ENCODE measurements at places on chromosomes 4 and X.

- no peak for DNase-seq
Observed at GRCh38 chr4:39565878-39566600, 38.8 kb upstream of the UGDH start.

DNA sequence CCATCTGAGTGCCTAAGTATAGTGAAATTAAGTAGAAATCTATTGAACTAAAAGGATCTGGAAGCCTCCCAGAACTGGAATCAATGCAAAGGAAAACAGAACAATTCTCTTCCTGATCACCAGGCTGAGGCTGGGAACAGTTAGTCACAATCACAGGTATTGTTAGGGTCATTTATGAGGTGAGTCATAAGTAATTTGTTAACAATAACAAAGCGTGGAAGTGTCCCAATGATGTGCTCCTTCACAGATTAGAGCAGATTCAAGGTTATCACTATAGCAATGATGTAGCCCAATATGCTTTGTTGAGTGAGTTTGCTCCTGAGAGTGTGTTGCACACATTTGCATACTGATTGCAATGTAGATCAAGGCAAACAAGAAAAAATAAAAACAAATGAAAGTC is 228.1 kb downstream of the ZNF674 start:
- DNase-seq = no peak

DNA sequence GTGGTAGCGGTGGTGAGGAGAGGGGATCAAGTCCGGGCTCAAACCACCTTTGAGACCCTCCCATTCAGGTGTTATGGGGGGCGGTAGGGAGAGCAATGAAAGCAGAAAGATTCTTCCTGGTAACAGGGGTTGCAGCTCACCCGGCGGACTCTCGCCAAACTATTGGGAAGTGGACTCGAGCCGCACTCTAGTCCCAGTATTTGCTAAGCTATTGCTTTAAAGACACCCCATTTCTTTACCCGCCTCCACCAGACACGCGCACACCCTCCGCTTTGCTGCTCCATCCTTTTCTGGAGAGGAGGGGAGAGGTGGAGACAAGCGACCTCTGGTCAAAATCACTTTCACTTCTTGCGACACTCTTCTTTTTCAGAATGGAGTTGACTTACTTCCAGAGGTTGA is 625 bp upstream of the GABRA4 start:
- DNase-seq = no peak

DNA sequence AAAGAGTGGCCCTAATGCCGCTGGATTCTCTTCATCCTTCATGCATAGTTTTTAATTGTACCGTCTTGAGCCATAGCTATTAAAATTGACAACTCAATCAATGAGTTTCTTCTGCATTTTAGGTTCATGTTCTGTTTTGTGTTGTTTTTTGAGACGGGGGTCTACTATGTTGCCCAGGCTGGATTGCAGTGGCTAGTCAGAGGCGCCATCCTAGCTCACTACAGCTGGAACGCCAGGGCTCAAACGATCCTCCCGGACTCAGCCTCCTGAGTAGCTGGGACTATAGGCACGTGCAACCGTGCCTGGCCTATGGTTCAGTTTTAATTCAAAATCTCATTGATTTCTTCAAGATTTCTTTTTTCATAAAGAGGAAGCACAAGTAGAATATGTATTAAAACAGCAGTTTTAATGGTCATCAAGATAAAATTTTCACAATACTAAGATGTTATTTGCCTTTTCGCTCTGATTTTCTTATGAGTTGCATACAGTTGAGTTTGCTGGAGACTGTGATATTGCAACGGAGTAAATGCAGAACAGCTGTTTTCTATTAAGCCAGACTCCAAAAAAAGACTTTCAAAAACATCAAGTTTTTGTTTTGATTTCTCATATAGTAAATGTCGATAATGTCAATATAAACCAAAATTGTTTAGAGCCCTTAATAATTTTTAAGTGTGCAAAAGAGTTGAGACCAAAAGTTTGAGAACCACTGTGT is 1.1 kb upstream of the STX18 start:
- DNase-seq = no peak

GRCh38 chr4:137583671-137584070 is 51.4 kb upstream of the PCDH18 start:
- DNase-seq = no peak

DNA sequence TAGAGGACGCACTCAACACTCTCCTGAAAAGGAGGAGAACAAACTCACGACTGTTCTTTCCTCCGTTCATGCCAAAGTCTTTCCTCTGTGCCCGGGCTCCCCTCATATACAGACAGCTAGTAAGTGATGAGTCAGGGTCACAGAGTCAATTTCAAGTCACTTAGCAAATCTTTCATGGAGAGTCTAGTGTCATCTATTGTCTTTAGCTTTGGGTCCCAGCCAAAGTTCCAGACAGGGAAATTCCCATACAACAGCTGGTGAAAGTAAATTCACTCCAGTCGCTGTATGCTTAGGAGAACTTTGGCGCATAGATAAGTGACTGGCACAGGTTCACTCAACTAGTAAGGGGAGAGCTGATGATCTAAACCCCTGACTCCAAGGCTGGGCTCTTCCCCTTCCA is 226.5 kb downstream of the MID1 start:
- DNase-seq = no peak

GRCh38 chr4:117134386-117134785 is 49.0 kb upstream of the TRAM1L1 start:
- no peak for DNase-seq

- DNase-seq = no peak
Observed at GRCh38 chr4:25905371-25905770, 8.6 kb upstream of the SMIM20 start.

GRCh38 chr4:161252520-161253141 is 911.2 kb downstream of the FSTL5 start:
- DNase-seq = no peak

DNA sequence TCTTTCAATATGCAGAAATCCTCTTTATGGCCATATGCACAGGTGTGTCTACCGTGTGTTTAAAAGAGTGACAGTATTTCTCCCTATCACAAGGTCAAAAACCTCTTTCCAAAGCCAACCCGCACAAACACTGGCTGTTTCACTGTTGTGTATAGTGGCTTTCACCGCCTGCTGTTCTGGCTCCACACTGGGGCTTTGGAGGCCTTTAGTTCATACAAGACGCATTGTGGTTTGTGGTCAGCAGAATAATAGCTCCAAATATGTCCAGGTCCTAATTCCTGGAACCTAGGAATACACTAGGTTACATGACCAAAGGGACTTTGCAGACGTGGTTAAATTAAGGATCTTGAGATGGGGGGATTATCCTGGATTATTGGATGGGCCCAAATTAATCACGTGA is 40.7 kb upstream of the FAM9A start:
- no peak for DNase-seq

DNA sequence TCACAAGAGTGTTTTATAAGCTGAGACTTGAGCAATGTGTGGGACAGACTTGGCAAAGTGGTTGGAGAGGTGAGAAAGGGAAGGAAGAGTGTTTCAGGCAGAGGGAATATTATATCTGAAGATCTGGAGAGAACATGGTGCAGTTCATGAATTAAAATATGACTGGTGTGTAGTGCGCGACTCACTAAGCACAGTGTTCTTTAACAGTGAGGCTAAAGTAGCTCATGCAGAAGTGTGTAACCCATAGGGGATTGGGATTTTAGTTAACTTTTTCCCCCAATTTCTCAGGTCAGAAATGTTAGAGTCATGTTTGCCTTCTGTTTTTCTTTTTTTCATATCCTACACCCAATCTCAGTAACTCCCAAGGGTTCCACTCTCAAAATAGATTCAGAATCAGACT is 9.7 kb downstream of the MTHFD2L start:
- DNase-seq = no peak

DNA sequence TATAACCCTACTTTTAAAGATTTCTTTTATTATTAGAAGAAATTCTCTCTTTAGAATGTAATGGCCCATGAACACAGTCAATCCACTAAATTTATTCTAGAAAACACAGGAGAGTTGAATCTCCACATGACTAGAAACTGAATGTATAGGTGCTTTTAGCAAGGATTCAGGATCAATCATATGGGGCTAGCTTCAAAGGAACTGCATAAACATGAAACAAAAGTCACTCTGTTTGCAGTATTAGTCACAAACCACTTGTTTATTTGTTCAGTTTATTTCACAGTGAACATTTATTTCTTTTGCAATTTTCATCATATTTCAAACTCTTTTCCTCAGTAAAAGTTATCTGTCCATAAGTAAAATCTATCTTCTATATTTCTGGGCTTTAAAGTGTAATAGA is 1604.6 kb downstream of the PCDH18 start:
- DNase-seq = no peak

GRCh38 chr4:159516556-159517140 is 413.8 kb downstream of the RAPGEF2 start:
- no peak for DNase-seq

DNA sequence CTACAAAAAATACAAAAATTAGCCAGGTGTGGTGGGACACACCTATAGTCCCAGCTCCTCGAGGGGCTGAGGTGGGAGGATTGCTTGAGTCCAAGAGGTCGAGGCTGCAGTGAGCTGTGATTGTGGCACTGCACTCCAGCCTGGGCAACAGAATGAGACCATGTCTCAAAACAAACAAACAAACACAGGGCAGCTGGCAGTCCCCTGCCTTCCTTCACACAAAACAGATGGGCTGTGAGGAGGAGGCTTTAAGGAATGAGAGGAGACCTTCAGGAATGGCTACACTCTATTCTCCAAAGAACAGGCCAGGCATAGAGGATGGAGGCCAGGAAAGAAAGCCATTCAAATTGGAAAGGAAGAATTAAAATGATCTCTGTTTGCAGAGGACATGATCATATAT is 65.6 kb upstream of the MAML3 start:
- no peak for DNase-seq

- no peak for DNase-seq
Observed at GRCh38 chr4:114866901-114867670, 246.3 kb downstream of the NDST4 start.

DNA sequence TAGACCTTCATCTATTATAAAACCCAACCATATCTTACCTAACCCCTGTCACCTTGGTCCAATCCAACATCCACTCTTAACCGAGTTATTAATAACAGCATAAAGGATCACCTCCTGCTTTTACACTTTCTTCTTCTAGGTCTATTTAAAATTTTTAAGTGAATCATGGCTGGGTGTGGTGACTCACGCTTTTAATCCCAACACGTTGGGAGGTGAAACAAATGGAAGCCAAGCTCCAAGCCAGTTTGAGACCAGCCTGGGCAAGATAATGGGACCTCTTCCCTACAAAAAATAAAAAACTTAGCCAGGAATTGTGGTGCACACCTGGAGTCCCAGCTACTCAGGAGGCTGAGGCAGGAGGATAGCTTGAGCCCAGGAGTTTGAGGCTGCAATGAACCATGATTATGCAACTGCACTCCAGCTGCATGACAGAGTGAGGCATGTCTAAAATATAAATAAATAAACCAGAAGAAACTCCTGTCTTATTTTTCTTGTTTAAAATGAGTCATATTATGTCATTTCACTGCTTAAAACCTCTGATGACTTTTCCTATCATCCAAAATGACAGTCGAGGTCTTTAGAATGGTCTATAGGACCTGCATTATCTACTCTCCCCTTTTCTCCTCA is 188.4 kb downstream of the GASK1B start:
- no peak for DNase-seq

DNA sequence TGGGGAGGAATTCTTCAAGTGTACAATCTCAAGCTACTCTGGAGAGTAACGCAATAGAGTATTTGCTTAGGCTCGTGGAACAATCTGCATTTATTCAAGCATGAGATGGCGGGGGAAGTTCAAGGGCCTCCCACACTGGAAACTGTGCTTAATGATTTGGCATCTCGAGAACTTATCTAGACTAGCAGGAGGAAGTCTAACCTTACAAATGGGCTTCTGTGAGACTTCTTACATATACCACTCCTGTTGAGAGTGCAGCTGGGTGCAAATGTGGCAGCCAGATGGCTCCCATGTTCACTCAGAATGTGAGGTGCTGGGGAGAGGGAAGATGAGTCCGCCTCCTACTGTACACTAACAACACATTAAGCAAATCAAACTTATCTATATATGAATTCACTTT is 29.3 kb upstream of the PTPN13 start:
- DNase-seq = no peak

GRCh38 chr4:146098978-146099377 is 76.5 kb upstream of the LSM6 start:
- DNase-seq = no peak

DNA sequence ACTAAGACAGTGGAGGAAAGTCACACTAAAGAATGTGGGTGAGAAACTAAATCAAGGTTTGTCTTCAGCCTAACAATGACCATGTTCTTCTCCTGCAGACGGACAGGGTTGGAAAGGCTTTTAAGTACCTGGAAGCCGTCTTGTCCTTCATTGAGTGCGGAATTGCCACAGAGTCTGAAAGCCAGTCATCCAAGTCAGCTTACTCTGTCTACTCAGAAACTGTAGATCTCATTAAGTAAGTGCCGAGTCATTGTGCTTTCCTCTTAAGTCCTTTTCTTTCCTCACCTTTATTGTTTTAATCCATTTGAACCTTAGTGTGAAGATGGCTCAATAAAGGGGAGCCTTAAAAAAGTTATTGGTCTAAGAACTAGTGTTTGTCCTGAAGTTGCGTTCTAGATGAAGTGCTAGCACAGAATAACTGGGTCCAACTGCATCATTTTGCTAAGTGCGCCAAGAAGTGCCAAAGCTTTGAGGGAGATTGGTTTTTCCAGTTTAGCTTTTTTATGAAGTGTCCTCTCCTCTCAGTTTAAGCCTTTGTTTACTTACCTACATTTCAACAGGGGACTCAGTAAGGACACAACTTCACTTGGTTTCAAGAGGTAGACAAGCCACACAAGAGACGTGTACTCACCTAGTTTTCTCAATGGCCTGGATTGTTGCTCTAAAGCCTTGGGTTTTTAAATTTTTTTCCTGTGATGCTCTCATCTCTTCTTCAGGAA is 89.3 kb downstream of the KLHL8 start:
- no peak for DNase-seq

DNA sequence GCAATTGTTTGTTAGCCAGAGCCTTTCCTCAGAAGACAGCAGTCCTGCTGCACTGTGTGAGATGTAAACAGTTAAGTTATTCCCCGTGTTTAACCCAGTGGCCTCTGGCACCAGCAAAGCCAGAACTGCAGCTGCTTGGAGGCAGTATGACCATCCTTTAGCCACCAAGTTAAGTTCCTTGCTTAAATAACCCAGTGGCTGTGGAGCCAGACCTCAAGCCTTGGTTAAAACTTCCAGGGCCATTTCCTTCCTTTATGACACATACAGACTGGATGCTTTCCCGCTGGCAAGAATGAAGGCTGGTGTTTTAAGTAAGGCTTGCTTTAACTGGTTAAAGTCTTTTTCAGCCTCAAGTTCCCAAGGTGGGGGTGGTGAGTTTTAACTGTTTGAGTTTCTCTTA is 379.8 kb downstream of the DCAF12L2 start:
- no peak for DNase-seq

DNA sequence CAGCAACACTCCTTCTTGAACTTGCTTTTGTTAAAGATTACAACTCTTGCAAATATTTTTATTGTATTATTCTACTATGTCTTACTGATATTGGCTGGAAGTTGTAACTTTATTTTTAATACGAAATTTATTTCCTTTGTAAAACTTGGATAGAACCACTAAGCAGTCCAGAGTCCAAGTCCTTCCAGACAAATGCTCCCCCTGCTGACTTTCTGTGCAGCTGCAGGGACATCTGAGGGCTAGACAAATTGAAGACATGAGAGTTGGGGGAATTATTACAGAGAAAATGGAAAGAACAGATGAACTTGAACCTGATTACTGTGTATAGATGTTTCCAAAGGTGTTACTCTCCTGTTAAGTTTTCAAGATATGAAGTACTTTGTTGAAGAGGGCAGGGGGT is 238.8 kb downstream of the GRIA3 start:
- no peak for DNase-seq

- DNase-seq = no peak
Observed at GRCh38 chrX:39372115-39372514, 570.9 kb downstream of the MID1IP1 start.

Data from suprapubic skin (tissue), 4 donors.